ENCODE measurements at places on chromosomes 1 and 21.

DNA sequence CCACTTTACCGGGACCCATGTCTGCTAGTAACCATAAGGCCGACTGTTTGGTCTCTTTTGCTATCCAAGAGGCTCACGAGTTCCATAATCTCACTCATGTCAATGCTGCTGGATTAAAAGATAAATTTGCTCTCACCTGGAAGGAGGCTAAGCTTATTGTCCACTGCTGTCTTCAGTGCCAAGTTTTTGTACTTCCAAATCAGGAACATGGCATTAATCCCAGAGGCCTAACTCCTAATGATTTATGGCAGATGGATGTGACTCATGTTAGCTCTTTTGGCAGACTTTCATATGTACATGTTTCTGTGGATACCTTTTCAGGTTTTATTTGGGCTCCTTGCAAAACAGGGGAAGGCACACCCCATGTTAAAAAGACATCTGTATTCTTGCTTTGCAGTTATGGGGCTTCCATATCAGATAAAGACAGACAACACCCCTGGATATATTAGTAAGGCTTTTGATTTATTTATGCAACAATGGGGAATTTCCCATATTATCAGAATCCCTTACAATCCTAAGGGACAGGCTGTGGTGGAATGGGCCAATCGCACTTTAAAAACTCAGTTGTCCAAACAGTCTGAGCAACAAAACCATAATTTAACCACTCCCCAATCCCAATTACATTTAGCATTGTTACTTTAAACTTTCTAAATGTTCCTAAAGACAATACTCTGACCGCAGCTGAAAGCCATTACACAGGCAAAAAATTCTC, 162.7 kb downstream of the IER5 start:
- H3K4me1 ChIP-seq = no peaks in the 10 kb centered on the region
- H3K27me3 ChIP-seq = peaks cover 20% of the 10 kb centered on the region
- no peak overlapping the region for H3K4me3 ChIP-seq
- no peaks in the 10 kb centered on the region for H3K36me3 ChIP-seq

GRCh38 chr1:247421074-247421473, 5.1 kb downstream of the NLRP3 start:
- no peak overlapping the region for H3K4me3 ChIP-seq
- no peak overlapping the region for H3K27ac ChIP-seq
- DNase-seq = no peak
- H3K27me3 ChIP-seq = peaks cover 17% of the 10 kb centered on the region
- peaks cover 4% of the 10 kb centered on the region for H3K36me3 ChIP-seq

GRCh38 chr21:37176716-37177115, 90.4 kb downstream of the VPS26C start:
- H3K36me3 ChIP-seq = peaks cover 47% of the 10 kb centered on the region
- no peak for DNase-seq
- no peaks in the 10 kb centered on the region for H3K27me3 ChIP-seq
- H3K27ac ChIP-seq = no peak overlapping the region
- no peaks in the 10 kb centered on the region for H3K4me1 ChIP-seq

GRCh38 chr1:63793741-63794240, 20.0 kb downstream of the ROR1 start:
- no peak for DNase-seq
- peaks cover 6% of the 10 kb centered on the region for H3K27me3 ChIP-seq
- no peaks in the 10 kb centered on the region for H3K36me3 ChIP-seq
- no peak overlapping the region for H3K27ac ChIP-seq
- H3K4me1 ChIP-seq = peaks cover 5% of the 10 kb centered on the region

GRCh38 chr1:192730198-192730597, 78.6 kb upstream of the RGS2 start:
- DNase-seq = no peak
- H3K36me3 ChIP-seq = no peaks in the 10 kb centered on the region
- H3K4me3 ChIP-seq = no peak overlapping the region
- no peaks in the 10 kb centered on the region for H3K4me1 ChIP-seq
- no peaks in the 10 kb centered on the region for H3K27me3 ChIP-seq

- H3K4me1 ChIP-seq = peaks cover 7% of the 10 kb centered on the region
- peaks cover 31% of the 10 kb centered on the region for H3K27me3 ChIP-seq
- H3K36me3 ChIP-seq = no peaks in the 10 kb centered on the region
Observed at GRCh38 chr1:20138961-20139550, at the start of gene PLA2G2F. PLA2G2F (plus strand) TSS chr1:20139323; CDS start chr1:20139428, 105 bp downstream.

Measured in naive B cell (primary cell).